Spinal cord (tissue), 10 donors: ENCODE measurements at places on chromosomes 5 and 9.

DNA sequence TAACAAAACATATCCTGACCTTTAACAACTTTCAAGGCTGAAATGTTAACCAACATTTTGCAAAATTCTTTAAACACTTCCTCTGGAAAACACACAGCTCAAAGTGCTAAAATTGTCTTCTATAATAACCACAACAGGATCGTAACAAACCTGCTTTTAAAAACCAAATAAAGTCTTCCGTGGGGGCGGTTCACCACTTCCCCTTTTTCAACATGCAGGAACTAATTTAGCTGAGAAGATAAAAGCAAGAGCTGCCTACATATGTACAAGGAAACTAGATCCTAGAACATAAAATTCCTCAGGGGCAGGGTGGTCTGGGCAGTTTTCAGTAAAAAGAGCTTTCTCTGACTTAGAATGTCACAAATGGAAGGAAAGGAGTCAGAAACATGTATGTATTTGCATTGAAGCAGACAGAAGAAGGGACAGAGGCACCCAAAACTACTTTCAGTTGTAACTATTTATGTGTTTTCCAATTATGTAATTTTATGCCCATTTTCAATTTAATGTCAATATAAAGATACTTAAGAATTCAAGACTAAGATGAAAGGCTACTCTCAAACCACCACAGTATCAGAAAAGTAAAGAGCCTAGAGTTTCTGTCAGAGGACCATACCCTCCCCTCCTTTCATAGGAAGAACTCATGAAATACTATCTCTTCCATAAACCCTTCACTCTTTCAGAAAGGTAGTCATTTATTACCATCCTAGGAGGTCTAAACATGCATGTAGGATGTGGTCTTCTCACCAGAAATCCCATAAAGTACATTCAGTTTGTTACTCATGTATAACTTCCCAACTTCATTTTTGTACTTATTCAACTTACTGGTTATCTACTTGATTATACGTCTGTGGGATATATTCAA, 185.9 kb upstream of the RASA1 start:
- no peak for DNase-seq

DNA sequence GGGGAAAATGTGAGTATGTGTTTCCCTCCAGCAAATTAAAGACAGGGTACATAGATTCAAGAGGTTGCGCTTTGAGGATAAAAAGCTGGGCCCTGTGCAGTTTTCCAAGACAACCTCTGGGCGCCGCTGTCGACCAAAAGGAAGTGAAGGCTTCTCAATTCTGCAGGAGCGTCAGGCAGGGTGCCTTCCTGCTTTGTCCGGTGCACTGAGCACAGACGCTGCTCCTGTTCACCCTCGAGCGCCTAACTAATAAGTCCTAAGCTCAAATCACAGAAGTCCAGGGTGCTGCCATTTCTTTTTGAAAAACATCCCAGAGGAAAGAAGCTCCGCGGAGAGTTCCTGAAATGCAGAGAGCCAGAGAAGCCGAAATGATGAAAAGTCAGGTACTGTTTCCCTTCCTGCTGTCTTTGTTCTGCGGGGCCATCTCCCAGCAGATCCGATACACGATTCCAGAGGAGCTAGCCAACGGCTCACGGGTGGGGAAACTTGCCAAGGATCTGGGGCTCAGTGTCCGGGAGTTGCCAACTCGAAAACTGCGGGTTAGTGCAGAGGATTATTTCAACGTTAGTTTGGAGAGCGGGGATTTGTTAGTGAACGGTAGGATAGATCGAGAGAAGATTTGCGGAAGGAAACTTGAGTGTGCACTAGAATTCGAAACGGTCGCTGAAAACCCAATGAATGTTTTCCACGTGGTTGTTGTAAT, at the start of gene PCDHGB1:
TSS of gene PCDHGB1 (plus strand) at position 183 of the 703 bp plus-strand sequence. CDS start at position 345, 162 bp downstream.
- no peak for DNase-seq

DNA sequence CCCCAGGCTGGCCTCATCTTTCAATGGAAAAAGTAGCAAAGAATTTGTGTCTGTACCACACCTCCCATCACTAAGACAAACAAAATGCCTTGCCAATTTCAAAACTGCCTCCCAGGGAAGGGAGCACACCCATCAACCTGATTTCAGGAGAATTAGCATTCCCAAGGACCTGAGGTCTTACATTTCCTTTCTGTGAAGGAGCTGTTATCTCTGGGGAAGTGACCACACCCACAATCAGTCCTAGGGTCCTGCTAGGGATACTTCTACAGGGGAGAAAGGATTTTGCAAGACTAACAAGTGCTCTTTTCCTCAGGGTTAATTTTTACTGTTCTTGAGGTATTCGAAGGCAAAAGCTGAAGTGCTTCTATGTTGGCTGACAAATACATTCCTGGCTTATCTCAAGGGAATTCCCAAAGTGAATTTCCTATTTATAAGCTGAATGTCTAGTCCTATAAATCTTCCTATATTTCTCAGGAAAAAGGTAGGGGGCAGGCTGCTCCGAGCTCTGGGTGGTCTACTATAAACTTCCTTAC, 97.4 kb upstream of the ITGA1 start:
- DNase-seq: no peak

GRCh38 chr5:149282027-149282965, 10.6 kb downstream of the AFAP1L1 start:
- DNase-seq: no peak

DNA sequence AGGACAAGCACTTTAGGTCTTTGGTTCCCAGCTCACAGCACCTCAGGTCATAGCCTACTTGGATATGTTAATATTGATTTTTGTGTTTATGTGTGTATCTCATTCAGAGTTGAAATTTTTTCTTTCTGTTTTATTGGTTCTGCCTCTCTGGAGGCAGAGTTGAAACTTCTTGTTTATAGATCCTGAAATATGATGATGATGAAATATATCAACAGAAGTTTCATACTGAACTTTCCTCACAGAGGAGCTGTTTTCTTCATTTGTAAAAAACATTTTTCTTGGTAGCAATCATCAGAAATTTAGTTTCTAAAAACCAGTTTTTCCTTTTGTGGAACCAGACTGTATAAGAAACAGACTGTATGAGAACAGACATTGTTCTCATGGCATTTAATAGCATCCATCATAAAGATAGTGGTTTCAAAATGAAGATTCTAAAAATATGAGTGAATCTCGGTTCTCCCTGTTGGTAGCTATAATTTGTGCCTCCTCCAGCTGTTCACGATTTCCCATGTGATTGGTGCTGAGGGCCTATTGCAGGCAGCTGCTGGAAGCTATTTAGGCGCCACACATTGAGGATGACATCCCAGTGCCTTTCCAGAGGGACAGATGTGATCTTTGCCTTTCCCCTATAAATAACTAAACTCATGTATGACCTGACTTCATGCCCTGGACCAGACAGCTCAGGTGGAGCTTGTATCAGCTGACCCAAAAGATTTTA, 39.5 kb upstream of the CFAP157 start:
- peak; percentile 33 for DNase-seq

DNA sequence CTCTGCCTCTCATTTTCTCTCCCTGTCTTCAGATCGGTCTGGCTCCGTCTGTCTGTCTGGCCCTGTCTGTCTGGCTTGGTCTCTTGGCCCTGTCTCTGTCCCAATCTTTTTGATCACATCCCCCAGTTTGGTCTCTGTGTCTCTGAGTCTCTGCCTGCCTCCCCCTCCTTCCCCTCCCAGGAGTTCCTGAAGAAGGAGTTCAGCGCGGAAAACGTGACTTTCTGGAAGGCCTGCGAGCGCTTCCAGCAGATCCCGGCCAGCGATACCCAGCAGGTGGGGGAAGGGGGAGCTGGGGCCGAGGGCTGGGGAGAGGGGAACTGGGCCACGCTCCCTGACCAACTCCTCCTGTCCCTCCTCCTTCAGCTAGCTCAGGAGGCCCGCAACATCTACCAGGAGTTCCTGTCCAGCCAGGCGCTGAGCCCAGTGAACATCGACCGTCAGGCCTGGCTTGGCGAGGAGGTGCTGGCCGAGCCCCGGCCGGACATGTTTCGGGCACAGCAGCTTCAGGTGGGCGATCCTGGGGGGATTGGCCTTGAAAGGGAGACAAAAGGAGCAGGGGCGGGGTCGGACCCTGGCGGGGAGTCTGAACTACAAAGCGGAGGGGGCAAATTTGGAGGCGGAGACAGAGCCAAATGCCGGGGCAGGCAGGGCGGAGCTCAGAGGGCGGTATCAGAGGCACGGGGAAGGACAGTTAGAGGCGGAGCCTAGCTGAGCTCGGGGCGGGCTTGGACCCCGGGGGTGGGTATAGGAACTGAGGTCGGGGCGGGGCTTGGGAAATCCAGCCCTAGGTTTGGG, 9.0 kb downstream of the RGS14 start:
- peak; percentile 91 for DNase-seq

- peak; percentile 96 for DNase-seq
Measured at GRCh38 chr5:139763930-139764791, 31.4 kb upstream of the PSD2 start.

- no peak for DNase-seq
Measured at GRCh38 chr9:7580568-7580967, 219.0 kb downstream of the DMAC1 start.
